ENCODE measurements at places on chromosomes 16 and 17.

DNA sequence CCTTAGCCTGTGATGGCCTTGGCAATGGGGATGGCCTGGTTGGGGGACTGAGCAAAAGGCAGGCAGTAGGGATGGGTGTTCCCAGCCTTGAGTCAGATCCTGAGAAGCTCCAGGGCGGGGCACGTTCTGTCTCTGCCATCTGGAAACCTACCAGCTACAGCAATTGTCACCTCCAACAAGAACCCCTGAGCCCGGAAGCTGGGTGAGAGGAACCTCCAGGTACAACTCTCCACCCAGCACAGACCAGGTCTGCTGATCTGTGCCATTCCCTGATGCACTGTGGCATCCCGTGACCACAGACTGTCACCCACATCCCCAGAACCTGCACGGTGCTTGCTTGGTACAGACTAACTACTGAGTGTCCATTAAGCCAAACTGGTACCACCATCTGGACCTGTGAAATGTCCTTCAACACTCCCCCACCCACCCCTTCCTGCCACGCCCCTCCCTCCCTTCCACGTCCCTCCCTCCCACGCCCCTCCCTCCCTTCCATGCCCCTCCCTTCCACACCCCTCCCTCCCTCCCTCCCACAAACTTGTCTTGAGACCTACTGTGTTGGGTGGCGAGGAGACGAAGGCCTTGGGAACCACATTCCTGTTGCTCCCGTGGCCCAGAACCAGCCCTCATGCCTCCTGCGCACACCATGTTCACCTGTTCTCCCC is 16.6 kb downstream of the MYO15B start:
- DNase-seq: no peak

GRCh38 chr17:74892013-74892841 is 1.2 kb downstream of the FADS6 start:
- no peak for DNase-seq

DNA sequence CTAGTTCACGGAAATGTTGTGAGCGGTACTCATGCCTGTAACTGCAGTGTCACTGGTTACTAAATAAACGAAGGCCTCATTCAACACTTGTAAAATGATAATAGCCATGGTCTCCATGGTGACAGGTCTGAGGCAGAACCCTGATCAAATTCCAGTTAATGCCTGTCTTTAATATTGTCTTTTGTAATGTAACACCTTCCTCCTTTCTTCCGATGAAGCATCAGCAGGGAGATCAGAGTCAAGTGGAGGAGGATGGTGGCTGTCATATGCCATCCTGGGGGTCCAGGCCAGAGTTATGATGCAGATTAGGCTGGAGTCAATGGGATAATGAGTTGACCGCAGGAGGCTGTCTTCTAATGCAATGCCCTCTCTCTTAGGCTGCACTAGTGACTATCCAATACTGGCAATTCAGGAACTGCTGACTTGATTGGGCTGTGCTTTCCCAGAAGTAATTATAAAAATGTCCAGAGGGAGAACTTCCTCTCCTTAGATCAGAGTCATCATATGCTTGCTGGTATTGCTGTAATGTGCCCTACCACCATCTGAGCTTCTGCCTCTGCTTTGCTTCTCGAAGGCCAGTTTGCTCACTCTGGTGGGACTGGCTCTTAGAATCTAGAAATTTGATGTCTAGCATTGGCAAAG is 419.1 kb downstream of the CA10 start:
- no peak for DNase-seq

DNA sequence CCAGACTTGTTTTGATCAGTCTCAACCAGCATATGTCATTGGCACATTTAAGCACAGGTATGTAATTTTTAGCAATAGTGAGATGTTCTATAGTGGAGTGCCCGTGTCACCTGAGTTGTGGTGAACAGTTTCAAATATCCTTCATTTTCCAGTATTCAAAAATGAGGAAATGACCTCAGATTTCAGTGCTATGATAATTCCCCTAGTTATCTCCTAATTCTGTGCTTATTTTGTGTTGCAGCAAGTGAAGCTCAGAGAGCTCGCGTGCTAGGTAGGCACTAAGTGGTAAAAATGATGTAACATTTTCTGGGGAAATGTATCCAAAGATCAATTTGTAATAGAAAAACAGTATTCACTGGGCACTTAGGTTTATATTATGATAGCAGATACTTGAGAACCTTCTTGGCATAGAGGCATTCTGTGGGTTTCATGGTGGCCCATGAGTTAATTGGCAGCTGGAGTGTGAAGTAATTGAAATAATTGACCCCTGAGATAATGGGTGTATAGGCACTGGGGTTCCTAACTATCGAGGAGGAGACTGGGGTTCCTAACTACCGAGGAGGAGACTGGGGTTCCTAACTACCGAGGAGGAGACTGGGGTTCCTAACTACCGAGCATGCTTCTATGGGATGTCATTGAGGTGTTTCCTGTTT is 159.1 kb downstream of the PRKCA start:
- DNase-seq: no peak

DNA sequence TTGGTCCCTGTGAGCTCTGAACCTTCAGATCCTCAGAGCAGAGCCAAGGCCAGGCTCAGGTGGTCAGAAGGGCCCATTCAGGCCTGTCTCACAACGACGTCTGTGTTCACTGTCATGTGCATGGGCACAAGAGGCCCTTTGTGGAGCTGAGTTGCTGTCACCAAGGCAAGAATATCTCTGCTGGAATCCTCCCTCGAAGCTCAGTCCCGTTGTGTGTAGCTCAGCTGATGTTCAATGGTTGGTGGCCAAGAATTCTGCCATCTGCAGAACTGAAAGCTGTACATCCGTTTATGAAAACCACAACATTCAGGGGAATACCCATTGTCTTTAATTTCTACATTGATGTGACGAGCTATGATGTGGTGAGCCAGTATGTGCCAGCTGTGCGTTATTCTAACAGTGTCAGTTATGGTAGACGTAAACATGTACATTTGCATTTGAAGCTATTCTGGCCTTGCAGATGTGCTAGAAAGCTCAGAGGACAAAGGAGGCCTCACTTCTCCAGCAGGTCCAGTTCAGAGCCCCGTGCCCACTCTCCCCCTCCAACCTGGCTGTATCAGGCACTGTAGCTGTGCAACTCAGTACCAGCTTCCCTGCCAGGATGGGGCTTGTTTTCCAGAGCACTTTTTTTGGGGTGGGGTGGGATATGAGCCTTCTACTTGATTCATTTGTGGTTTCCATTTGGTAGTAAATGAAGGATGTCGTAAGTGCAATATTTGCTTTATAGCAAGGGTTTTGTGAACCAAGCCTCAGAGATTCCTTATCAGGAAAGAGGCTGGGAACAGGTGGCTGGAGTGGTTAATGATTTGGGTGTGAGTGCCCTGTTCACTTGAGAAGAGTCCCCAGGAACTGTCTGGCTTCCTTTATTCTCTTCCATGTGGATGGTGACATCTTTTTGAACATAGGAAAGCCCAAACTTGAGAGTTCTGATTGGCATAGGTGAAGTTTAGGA is 56.1 kb downstream of the B9D1 start:
- DNase-seq: peak; percentile 4

DNA sequence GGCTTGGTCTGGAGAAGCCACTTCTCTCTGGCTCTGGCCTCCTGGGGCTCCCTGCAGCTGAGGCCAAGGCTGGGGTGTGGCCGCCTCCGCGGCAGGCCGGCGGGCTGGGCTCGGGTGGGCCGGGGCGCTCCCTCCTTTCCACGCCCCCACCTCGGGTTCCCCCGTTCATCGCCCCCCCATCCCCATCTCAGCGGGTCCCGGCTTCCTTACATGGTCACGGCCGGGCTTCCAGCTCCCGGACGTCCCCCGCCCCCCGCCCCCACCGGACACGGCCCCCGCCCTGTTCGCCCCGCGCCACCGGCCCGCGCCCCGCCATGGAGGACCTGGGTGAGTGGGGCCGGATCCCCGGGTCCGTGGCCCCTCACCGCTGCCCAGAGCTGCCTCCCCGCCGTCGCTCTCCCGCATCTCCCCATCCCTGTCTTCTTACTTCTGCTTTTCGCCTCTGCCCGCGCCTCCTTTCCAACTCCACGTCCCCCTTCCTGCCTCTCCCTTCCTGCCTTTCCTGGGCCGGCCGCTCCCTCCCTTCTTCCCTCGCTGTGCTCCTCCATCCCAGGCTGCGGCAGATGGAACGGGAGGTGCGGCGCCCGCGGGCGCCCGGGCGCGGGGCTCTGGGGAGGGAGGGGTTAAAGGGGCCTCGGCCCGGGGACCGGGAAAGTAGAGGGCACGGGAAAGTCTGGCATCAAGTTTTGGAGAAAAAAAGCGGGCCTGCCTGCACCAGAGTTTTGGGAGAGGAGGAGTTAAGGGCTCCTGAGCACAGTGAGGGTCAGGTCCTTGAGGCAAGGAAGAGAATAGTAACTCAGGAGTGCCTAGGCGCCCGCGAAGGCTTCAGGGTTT is at the start of gene TGFB1I1:
TGFB1I1 (plus strand) TSS at position 278 of the 834 bp plus-strand sequence; CDS start at position 315, 37 bp downstream.
- DNase-seq: no peak
